SHP77 (cell line): ENCODE measurements at places on chromosomes 6 and 20.

- DNase-seq, result no peak
Measured at GRCh38 chr6:34904990-34905613, 16.0 kb downstream of the ANKS1A start.

DNA sequence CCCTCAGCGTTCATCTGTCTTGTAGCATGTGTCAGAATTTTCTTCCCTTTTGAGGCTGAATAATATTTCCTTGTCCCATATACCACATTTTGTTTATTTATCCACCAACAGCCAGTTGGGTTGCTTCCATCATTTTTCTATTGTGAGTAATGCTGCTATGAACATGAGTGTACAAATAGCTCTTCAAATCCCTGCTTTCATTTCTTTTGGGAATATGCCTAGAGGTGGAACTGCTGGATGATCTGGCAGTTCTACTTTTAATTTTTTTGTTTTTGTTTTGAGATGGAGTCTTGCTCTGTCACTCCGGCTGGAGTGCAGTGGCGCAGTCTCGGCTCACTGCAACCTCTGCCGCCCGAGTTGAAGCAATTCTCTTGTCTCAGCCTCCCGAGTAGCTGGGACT, 64.7 kb downstream of the SASH1 start:
- DNase-seq, result no peak

DNA sequence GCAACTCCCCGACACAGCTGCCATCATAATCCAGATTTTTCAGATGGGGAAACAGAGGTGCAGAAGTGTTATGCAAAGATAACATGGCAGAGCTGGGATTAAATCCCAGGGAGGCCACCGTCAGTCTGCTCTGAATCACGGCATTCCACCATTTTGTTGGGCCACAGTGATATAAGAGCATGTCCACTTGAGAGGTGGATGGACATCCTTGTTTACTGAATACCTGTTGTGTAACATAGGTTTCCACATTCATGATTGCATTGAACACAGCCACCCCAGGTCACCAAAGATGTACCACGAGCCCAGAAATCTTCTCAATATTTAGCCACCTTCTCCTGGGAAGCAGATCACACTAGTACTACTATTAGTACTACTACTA, 191.5 kb downstream of the LRFN2 start:
- no peak for DNase-seq

DNA sequence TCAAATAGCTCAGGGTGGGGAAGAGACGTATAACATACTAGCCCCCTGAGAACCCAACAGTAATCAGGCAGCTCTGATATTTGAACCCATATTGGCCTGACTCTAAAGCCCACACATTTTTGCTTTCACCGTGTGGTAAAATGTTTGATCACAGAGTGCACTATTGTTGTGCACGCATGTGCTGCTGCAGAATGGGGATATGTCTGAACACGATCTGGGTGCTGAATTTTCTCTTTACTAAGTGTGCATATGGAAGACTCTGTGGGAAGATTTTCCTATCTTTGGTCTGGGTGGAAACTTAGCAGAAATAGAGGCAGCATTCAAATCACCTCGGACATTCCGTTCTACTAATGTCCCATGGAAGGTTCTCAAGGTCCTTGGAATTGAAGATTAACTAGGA, 800.1 kb downstream of the TFAP2A start:
- DNase-seq, result no peak

DNA sequence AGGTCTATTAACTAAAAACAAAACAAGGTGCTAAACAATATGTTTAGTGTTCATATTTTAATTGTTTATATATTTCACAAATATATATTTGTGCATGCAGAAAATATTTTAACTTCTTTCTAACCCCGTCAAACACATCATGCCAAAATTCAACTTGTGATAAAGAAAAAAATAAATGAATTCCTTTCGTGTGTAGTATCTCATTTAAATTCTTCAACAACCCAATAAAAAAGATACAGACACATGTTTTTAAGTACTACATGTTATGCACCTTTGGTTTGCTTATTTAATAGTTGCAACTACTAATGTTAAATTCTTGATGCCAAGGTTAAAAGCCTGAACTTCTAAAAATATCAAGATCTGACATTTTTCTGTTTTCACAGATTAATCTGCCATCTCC, 252.4 kb downstream of the ESR1 start:
- no peak for DNase-seq
